Tibial nerve (tissue), 4 donors: ENCODE measurements at places on chromosomes 4 and X.

DNA sequence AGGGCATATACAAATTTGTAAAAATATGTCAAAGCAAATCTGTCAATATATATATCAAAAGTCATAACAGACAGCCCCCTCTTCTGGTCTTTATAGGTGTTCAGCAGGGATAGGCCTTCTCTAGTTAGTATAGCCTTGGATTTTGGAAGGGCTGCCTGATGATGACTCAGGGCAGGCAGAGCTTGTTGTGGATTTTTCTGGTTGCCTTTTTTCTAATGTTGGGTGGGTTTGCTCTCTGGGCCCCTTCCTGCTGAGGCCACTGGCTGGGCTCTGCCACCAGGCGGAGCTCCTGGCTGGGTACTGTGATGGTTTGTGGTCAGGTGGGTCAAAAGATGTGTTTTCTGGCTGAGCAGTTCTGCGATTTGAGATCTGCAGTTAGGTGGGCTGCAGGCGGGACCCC is 294.2 kb downstream of the GRIA2 start:
- DNase-seq = no peak

DNA sequence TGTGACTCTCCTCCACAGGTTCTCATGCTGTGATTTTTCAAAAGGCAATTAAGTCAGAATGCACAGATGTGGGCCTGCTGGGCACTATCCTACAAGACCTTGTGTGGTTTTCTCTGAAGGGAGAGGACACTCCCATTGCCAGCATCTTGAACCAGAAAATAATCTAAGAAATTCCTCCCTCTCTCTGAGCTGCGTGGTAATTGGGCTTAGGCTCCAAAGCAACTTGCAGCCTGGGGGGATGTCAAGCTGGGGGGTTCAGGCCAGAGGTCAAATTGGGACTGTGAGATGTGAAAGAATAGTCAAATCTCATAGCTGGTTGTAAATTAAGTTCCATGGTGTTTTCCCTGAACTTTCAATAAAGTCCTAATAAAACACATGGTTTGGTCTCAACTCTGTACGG is 350.6 kb upstream of the SLC7A11 start:
- DNase-seq = no peak

DNA sequence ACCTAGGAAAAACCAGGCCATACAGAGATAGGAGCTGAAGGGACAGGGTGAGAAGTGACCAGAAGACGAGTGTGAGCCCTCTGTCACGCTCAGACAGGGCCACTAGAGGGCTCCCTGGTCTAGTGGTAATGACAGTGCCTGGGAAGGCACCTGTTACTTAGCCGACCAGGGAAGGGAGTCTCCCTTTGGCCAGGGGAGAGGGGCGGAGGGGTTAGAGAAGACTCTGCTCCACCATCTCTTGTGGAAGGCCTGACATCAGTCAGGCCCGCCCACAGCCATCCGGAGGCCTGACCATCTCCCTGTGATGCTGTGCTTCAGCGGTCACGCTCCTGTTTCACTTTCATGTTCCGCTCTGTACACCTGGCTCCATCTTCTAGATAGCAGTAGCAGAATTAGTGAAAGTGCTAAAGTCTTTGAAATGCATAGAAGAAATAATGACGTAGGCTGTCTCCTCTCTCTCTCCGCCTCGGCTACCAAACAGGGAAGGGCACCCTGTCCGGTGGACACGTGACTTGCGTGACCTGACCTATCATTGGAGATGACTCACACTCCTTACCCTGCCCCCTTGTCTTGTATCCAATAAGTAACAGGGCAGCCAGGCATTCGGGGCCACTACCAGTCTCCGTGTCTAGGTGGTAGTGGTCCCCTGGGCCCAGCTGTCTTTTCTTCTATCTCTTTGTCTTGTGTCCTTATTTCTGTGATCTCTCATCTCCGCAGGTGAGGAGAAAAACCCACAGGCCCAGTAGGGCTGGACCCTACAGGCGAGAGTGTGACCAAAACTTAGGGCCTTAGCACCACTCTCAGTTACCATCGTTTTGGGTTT is 26.7 kb downstream of the HTT-AS start:
- peak; percentile 76 for DNase-seq

- no peak for DNase-seq
Measured at GRCh38 chr4:74659576-74660411, 134.5 kb downstream of the BTC start.

- no peak for DNase-seq
Measured at GRCh38 chrX:110667706-110668105, 127.9 kb downstream of the CHRDL1 start.

- no peak for DNase-seq
Measured at GRCh38 chr4:89590128-89590527, 246.8 kb downstream of the SNCA start.

- no peak for DNase-seq
Measured at GRCh38 chr4:128427832-128428366, 140.3 kb upstream of the PGRMC2 start.

DNA sequence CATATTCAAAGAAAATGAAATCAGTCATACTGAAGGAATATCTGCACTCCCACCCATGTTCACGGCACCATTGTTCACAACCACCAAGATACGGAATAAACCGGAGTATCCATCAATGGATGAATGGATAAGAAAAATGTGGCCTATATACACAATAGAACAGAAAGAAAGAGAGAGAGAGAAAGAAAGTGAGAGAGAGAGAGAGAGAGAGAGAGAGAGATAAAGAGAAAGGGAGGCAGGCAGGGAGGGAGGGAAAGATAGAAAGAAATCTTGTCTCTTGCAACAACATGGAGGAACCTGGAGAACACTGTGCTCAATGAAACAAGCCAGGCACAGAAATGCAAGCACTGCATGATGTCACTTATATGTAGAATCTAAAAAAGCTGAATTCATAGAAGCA is 52.4 kb downstream of the ANKRD17 start:
- DNase-seq = no peak

- no peak for DNase-seq
Measured at GRCh38 chr4:164935363-164935762, 42.1 kb downstream of the TRIM61 start.

GRCh38 chr4:3231471-3231870 is 17.5 kb upstream of the MSANTD1 start:
- DNase-seq = no peak

GRCh38 chrX:115649461-115650063 is 88.6 kb downstream of the PLS3 start:
- no peak for DNase-seq

GRCh38 chr4:10640561-10641201 is 43.9 kb downstream of the CLNK start:
- no peak for DNase-seq

GRCh38 chr4:127622921-127623796 is 9.6 kb upstream of the INTU start:
- no peak for DNase-seq

GRCh38 chr4:6839579-6839978 is 57.1 kb downstream of the KIAA0232 start:
- DNase-seq = no peak

DNA sequence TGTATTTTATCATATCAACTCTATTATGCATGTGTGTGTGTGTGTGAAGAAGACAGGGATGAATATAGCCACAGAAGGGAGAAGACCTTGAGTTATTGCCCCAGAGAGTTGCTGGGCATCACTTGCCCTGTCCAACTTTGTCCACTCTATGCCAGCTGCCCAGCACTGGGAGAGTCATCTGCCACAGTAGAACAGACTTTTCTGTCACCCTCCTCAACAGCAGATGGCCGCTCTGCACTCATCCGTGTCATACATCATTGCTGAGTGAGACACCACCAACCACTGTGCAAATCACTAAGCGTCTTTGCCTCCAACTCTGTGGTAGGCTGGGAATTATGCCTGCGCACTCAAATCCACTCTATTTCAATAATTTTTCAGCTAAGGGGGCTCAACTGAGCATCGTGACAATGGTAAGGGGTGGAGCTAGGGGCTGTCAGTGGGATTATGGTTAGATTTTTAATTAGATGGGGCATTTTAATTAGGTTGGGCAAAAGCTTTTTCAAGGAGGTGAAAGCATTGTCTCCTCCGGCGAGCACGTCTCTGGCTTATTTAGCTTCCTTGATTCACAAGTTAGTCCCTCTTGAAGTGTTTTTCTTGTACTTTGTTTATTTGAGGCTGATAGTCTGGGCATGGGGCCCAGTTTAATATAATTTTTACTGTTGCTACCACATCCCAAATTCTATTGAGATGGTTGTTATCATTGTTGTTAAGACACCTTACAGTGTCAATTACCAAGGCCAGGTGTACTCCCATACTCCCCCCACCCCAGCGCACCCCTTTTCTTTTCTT is 100.1 kb upstream of the KLF3 start:
- no peak for DNase-seq

GRCh38 chr4:37400241-37400881 is 155.8 kb downstream of the NWD2 start:
- no peak for DNase-seq

DNA sequence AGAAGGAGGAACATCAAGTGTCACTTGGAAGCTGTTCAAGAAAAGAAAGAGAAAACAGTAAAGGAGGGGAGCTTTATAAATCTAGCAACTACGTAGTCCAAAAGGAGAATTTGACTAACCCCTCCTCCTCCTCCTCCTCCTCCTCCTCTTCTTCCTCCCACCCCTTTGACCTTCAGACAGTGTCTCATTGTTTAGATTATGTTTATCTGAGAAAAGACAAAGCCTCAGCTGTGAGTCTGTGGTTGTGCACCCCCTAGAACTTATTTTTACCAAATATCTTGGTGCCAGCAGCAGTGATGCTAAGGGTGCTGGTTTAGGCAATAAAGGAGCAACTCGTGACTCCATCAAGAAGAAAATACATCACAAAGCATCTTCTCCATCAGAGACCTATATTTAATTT is 68.9 kb upstream of the BMP2K start:
- no peak for DNase-seq

DNA sequence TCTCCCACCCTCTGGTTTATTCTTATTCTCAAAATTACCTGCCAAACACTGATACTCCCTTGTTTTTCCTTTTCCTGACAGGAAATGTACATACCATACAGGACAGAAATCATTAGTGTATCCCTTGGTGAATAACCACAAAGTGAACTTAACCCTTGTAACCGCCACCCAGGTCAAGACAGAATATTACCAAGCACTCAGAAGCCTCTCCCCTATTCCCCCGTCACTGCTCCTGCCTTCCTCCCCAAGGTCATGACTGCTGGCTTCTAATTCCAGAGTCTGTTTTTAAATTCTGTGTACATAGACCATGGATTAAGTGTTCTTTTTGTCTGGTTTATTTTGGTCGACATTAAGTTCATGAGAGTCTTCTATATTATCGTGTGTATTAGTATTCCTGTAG is 37.7 kb downstream of the HTT start:
- DNase-seq = no peak

DNA sequence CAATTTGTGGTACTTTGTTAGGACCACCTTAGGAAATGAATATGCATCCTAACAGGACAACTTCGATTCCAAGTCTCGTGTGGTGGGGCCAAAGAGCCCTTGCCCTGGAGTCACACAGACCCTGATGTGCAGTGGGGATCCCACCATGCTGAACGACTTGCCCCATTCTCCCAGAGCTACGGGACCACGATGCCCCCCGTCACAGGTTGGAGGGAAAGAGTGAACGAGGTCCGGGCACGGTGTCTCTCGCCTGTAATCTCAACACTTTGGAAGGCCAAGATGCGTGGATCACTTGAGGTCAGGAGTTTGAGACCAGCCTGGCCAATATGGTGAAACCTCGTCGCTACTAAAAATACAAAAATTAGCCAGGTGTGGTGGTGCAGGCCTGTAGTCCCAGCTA is 14.4 kb upstream of the MSX1 start:
- DNase-seq = no peak

- DNase-seq = no peak
Measured at GRCh38 chrX:125398959-125399440, 79.3 kb downstream of the TEX13C start.

DNA sequence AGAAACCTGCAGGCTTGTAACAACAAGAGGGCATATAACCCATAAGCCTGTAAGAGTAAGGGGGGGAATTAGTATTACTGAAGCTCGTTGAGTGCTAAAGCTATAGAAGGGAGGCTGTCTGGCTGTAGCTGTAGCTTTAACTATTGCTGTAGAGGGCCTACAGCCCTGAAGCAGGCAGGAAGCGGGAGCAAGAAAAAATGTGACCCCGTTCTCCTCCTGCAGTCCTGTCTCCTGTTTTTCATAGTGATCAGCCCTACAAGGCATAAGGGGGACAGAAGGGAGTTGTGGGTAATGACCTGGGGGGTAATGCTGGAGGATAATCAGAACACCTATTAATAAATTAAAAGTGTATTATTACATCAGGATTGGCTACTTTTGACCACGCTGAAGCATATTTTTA is 206.9 kb upstream of the MAB21L2 start:
- no peak for DNase-seq

GRCh38 chr4:103144926-103145325 is 45.3 kb upstream of the BDH2 start:
- DNase-seq = no peak

GRCh38 chrX:9163214-9163709 is 129.3 kb upstream of the FAM9B start:
- no peak for DNase-seq

DNA sequence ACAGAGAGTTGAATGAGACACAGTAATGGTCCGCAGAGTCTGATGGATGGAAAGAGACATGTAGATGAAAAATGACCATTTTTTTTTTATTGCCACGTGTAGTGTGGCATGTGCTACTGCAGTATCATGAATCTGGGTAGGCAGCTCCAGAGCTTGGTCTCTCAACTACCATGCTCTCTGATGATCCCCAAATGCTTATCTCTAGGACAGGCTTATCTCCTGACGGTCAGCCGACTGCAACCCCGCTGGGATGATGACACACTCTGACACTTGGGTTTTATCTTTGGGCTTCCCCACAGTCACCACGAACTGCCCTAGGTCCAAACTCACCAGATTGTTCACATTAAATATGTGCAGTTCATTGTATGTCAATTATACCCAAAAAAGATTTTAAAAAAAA is 239.7 kb downstream of the QDPR start:
- DNase-seq = no peak

- DNase-seq = no peak
Measured at GRCh38 chr4:81136161-81136905, 78.7 kb downstream of the PRKG2 start.

- DNase-seq = peak; percentile 15
Measured at GRCh38 chrX:48648336-48648751, 35.3 kb upstream of the WAS start.

- no peak for DNase-seq
Measured at GRCh38 chrX:133726642-133727041, 258.8 kb downstream of the GPC3 start.

- no peak for DNase-seq
Measured at GRCh38 chrX:37361596-37361995, 12.4 kb downstream of the PRRG1 start.

DNA sequence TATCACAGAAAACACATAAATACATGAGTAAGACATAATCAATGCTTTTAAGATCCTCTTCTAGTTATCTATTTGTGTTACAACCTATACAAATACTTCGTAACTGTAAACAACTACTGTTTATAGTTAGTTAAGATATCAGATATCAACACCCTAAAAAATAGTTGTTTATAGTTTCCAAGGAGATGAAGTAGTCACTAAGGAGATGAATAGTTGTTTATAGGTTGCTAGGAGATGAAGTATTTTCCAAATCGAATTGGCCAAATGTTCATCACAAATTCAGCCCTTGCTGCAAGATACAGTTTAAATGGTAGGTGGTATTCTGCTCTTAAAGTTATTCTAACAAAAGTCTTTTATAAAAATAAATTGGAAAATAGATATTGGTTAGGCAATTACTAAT is 618.2 kb upstream of the PCDH10 start:
- no peak for DNase-seq

GRCh38 chr4:89914609-89915550 is 20.2 kb downstream of the MMRN1 start:
- DNase-seq = no peak

GRCh38 chr4:174260099-174260498 is 23.4 kb downstream of the FBXO8 start:
- no peak for DNase-seq
